ENCODE measurements at places on chromosomes 7 and 10.

GRCh38 chr7:43583424-43584194 is 701 bp downstream of the STK17A start:
- no peak for DNase-seq

DNA sequence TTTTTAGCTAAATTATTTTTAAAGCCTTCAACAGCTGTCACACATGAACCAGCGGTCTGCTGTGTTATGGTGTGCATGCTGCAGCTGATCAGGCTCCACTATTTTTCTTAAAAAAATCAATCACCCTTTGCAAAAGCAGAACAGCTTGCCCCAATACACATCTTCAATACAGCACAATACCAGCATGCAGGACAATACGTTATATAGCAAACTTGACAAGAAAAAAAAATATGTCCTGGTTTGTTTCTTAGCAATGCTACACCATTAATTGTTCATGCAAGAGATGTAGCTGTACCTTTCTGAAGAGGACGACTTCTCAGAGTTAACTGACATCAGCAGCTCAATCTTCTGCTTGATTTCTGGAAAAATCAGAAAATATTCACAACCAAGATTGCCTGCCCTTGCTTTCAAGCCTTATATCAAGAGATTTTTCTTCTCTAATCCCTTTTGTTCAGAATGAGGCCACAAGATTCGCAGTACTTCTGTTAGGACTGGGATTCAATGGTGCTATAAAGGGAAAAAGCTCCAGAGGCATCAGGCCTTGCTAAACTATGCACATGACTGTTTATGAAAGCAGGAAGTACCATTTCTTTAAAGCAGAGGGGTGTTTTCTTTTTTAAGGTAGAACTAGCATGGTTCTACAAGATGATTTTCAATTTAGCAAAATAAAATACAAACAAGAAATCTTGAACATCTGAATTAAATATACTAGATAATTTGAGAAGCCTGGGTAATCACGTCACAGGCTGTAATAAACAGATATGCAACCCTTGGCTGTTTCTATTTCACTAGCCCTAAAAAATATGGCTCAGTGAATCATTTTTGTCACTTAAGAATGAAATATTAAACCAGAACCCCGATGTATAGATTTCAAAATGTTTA is 120.0 kb downstream of the SRPK2 start:
- no peak for DNase-seq

GRCh38 chr10:111784946-111785465 is 398.6 kb downstream of the GPAM start:
- no peak for DNase-seq

- DNase-seq, result no peak
Measured at GRCh38 chr10:104300002-104300735, 31.2 kb downstream of the GSTO2 start.

DNA sequence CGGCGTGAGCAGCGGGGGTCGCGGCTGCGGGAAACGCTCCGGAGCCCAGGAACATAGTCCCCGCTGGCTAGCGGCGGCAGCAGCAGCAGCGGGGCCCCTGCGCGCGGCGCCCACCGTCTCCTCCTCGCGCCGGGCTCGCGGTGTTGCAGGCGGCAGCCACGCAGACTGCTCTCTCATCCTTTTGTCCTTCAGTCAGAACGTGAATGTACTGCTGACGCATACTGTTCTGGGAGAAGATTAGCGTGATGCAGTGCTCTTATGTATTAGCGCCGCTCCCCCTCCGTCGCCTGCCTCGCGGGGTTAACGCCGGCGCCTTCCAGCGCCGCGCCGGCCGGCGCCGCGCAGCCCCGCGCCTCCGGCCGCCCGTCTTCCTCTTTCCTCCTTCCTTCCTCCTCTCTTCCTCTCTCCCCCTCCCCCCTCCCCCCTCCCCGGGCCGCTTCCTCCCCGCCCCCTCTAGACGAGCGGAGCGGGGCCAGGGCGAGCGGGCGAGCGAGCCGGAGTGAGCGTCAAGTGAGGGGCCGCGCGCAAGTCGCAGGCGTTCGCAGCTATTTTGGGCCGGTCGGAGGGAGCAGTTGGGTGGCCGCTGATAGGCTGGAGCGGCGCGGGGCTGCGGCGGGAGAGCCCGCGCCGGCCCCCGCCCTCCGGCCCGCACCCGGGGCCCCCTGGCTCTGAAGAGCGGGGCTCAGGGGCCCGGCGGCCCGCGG is 816 bp upstream of the LRRC4 start:
- DNase-seq, result peak; percentile 33

- DNase-seq, result no peak
Measured at GRCh38 chr7:10476642-10477041, 497.0 kb upstream of the PHF14 start.

- no peak for DNase-seq
Measured at GRCh38 chr10:17196045-17196444, 5.4 kb downstream of the TRDMT1 start.

DNA sequence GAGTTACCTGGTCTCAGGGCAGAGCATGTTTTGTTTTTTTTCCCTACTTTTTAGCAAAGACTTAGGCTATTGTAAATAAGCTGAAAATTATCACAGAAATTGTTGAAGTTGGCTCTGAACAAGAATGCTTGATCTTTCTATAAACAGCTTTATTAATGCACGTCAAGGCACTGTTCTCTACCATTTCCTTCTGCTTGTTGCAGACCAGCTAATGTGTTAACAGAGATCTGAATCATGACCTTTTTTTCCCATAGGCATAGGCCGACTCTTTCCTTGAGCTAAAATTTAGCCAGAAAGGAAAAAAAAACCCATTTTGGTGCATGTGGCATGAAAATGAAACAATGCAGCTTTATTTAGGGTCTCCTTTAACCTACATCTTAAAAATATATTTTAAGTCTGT is 248.5 kb downstream of the SDK1 start:
- no peak for DNase-seq

DNA sequence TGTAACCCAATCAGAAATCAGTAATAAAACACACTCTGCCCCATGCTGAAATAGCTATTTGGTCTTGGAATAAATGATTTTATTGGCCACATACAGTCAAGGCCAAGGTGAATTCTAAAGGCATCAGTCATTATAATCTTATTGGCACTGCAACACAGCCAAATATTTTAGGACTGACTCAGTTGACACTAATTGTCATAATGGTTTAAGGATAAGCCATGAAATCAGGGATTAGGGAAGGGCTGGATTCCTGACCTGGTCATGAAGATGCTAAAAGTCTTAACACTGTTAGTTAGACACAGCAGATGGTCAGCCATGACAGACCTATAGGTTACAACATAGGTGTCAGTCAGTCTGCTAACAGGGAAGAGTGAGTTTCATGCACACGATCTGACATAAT is 330.3 kb upstream of the NPSR1 start:
- no peak for DNase-seq

DNA sequence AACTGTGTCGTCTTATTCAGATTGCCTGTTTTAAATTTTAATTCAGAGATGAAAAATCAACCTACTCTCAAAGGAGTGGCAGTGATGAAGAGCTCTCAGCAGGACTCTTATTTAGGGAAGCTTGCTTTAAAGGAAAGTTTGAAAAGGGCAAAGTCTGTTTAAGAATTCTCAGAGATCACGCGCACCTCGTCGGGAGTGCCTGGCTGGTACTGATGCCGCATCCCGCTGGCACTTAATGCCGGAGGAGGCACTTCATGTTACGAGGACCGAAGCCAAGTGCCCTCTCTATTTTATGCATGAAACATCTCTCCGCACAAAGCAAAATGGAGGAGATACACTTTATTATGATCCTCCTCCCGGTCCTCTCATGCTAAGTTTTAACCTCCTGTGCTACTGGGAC is 71.1 kb upstream of the INSYN2A start:
- DNase-seq, result no peak

DNA sequence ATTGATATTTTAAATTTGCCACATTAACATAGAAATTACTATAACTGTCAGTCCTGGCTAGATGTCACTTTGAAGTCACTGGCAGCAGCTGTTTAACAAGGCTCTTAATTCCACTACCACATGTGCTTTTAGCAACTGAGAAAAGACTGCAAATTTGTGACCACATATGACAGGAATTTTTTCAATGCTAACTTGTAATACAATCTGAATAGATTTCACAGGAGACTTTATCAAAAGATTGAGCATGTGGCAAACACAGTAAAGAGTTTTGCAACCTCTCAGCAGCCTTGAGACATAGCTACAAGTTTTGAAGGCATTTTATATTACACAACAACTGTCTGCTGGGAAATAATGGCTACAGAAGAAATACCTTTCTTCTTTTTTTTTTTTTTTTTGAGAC is 73.0 kb downstream of the MICU1 start:
- no peak for DNase-seq

DNA sequence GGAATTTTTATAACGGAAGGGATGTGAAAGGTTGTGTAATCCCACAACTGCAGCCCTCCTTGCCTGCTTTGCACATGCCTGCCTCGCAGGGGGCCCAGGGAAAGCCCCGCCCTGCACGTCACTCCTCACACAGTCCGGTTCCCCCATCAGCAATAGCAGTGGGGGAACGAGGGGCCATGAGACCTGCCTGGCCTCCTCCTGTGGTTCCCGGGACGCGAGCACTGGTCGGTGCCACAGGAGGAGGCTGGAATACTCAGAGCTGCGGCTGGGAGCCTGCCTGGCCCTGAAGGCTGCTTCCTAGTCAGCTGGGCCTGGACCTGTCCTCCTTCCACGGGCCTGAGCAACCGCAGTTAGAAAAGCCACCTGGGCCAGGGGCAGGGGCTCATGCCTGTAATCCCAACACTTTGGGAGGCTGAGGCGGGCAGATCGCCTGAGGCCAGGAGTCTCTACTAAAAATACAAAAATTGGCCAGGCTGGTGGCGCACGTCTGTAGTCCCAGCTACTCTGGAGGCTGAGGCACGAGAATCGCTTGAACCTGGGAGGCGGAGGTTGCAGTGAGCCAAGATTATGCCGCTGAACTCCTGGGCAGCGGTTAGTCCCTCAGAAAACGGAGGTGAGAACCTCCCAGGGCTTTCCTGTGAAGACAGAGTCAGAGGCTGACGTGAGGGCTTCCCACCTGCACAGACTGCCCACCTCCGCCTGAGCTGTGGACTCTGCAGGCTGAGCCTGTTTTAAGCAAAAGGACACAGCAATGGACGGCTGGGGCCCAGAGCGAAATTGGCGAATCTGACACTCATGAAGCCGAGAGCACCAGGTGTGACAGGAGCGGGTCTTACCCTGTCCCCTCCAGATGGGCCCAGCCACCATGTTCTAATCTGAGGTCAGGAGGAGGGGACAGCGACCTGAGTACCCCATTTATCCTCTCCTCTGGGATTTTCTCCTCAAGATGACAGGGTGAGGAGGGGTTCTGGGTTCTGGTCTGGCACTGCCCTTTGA is 52.9 kb downstream of the VIPR2 start:
- no peak for DNase-seq

GRCh38 chr7:47763063-47763974 is 181.4 kb upstream of the TNS3 start:
- DNase-seq, result no peak

DNA sequence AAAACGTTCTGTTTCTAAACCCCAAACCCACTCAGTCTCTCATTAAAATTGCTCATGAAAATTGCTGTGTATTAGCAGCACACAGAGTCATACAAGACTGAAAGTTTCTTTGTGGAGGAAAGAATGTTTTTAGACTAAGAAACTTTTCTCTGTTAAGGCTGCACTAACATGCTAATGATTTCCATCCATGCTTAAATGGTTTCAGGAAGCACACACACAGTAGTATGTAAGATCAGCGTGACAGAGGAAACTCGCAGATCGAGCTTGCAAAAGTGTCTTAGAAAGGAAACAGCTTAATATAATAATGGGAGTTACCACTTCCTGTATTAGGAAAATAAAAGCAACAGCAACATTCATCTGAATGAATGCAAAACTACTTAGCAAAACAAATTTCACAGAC is 112.7 kb downstream of the ICA1 start:
- DNase-seq, result no peak

GRCh38 chr7:93944673-93945072 is 23.1 kb downstream of the GNG11 start:
- no peak for DNase-seq

GRCh38 chr10:28841625-28842024 is 164.3 kb downstream of the BAMBI start:
- DNase-seq, result no peak

DNA sequence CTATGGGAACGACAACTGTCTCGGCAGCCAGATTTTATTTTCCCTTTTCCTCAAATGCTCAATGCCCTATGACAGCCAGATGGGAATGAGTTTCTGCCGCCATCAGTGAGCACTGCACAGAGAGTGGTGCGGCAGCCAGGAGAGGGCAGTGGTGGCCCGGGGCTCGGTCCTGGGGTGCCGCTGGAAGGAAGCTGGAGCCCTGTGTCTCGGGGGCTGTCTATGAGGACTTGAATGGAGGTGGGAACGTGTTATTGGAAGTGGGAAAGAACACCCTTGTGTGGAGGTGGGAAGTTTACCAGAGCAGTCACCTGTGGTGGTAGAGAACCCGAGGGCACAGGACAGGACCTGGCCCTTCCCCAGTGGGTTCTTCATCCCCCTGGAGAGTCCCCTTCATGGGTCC is 35.8 kb downstream of the JAKMIP3 start:
- no peak for DNase-seq

GRCh38 chr7:2517026-2517425 is 2.5 kb upstream of the LFNG start:
- no peak for DNase-seq

DNA sequence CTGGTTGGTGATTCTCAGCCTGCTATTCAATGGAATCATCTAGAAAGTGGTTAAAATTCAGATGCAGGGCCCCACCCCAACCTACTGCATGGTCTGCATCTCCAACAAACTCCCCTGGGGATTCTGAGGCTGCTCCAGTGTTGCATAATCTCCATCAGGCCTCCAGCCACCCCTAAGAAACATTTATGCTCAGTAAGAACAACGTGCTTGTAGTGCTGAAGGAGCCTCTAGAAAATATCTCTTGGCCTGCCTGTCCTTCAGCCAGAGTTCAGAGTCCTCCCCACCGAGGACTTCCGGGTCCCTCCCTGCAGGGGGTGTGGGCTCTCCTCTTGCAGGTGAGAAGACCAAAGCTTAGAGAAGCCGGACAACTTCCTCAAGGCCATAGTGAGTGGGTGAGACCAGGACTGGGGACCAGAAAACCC is 159.8 kb downstream of the SH3PXD2A start:
- DNase-seq, result no peak

- DNase-seq, result no peak
Measured at GRCh38 chr7:158371856-158372255, 215.8 kb downstream of the PTPRN2 start.

- no peak for DNase-seq
Measured at GRCh38 chr7:73526896-73527821, 5.1 kb upstream of the BAZ1B start.

GRCh38 chr10:72020914-72021809 is 57.0 kb downstream of the CHST3 start:
- no peak for DNase-seq

DNA sequence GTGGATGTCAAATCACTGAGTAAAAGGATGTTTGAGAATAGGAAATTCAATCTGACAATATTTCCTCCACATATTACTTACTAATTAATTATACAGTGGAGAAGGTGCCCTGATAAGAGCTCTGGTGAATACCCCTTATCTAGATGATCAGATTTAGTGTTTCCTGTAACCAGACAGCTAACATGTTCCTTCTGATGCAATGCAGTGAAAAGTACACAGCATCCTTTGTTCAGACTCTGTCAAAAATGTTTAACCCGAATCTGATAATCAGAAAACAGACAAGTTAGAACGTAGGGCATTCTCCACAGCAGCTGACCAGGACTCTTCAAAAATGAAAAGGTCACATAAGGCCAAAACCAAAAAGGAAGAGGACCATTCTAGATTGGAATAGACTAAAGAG is 46.2 kb downstream of the WDR11 start:
- no peak for DNase-seq
